ENCODE measurements at places on chromosomes 2 and 18. TPM values are rescaled to one million over a fixed set of nuclear protein-coding genes. Genes with fewer than 3 reads are reported as not detected.

- H3K27me3 ChIP-seq: no peaks in the 10 kb centered on the region
- H3K27ac ChIP-seq: no peak overlapping the region
- H3K36me3 ChIP-seq: no peaks in the 10 kb centered on the region
- no peak overlapping the region for H3K4me3 ChIP-seq
- DNase-seq: no peak
Observed at GRCh38 chr2:55196526-55196925, 35.6 kb downstream of the CLHC1 start.

The CEP76 gene
- total RNA-seq: 5.0 TPM

The OSBPL1A gene
- 69.2 TPM for total RNA-seq

- H3K4me1 ChIP-seq: no peaks in the 10 kb centered on the region
- no peak overlapping the region for H3K27ac ChIP-seq
- H3K36me3 ChIP-seq: no peaks in the 10 kb centered on the region
- no peak overlapping the region for H3K4me3 ChIP-seq
- DNase-seq: no peak
Observed at GRCh38 chr2:146135245-146135644, 1615.3 kb upstream of the ZEB2 start.

DNA sequence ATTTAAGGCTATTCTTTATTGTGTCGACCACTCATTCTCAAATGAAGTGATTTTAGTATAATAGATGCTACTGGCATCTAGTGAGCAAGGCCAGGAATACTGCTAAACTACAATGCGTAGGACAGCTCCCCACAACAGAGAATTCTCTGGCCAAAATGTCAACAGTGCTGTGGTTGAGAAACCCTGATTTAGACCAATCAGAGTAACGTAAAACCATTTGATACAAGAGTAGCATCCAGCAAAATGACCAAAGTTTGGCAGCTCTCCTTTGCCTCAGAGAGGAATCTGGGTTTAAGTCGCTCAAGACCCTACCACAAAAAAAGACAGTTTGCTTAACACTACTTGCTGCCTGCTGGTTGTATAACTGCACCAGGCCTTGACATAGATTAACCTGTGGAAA is 37.0 kb upstream of the TTN start:
- no peak overlapping the region for H3K27ac ChIP-seq
- no peak overlapping the region for H3K4me3 ChIP-seq
- H3K27me3 ChIP-seq: no peaks in the 10 kb centered on the region
- DNase-seq: no peak

- H3K27ac ChIP-seq: no peak overlapping the region
- no peaks in the 10 kb centered on the region for H3K4me1 ChIP-seq
- H3K27me3 ChIP-seq: no peaks in the 10 kb centered on the region
- no peak overlapping the region for H3K4me3 ChIP-seq
- H3K36me3 ChIP-seq: no peaks in the 10 kb centered on the region
Observed at GRCh38 chr2:151543876-151544275, 134.2 kb downstream of the RIF1 start.

The REG1A gene
- total RNA-seq: 8.0 TPM

The GKN1 gene
- not detected for total RNA-seq

The LHCGR gene
- total RNA-seq: not detected

DNA sequence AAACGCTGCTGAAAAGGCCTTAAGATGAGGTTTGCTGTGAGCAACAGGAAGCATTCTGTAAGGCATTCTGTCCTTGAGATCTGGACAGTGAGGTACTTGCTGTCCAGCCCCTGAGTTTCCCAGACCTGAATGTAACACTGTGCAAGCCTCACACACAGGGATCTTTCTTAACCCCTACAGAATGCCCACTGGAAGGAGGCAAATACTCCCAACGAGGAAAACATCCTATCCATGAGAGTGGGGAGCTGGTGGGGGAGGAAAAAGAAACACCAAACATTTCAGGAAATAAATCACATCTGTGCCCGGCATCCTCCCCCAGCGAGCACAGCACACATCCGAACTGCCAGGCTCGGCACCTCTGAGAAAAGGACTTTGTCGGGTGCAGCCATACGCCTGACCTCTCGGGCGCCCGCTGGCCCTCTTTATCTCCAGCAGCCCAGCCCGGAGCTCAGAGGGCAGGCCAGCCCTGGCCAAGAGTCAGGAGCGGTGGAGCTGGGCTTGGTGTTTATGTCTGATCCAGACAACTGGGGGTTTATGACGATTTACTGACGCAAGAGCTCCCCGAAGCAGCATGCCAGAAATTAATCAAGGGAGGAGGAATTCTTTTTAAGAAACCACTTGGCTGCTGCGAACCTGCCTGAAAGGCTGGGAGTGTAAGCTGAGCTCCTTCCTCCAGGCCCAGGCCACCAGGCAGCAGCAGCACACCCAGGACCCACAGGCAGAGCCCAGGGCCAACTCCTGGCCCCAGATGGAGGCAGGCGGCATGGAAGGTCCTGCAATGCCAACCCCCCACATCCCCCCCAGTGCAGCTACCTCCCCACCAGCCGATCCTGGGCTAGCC is 72.2 kb downstream of the HDAC4 start:
- H3K27ac ChIP-seq: peak overlapping the region; percentile 92
- no peak overlapping the region for H3K4me3 ChIP-seq
- H3K36me3 ChIP-seq: no peaks in the 10 kb centered on the region
- no peaks in the 10 kb centered on the region for H3K27me3 ChIP-seq

GRCh38 chr18:45165176-45165713 is 450.0 kb upstream of the SLC14A2 start:
- no peak overlapping the region for H3K27ac ChIP-seq
- H3K4me3 ChIP-seq: no peak overlapping the region
- no peaks in the 10 kb centered on the region for H3K4me1 ChIP-seq
- no peaks in the 10 kb centered on the region for H3K36me3 ChIP-seq
- no peak for DNase-seq
- no peaks in the 10 kb centered on the region for H3K27me3 ChIP-seq

- no peak overlapping the region for H3K27ac ChIP-seq
- no peak for DNase-seq
- H3K27me3 ChIP-seq: no peaks in the 10 kb centered on the region
- H3K4me1 ChIP-seq: no peaks in the 10 kb centered on the region
Observed at GRCh38 chr2:51153236-51153635, 121.3 kb upstream of the NRXN1 start.

GRCh38 chr2:55511508-55512124 is 7.9 kb upstream of the CFAP36 start:
- H3K27ac ChIP-seq: no peak overlapping the region
- no peaks in the 10 kb centered on the region for H3K27me3 ChIP-seq

The MARCHF4 gene
- not detected for total RNA-seq

- no peaks in the 10 kb centered on the region for H3K27me3 ChIP-seq
- no peaks in the 10 kb centered on the region for H3K4me1 ChIP-seq
- no peak overlapping the region for H3K4me3 ChIP-seq
- no peak for DNase-seq
- peak overlapping the region; percentile 78 for H3K27ac ChIP-seq
Observed at GRCh38 chr2:85259879-85260278, 67.9 kb downstream of the TGOLN2 start.

The RNPEPL1 gene
- 37.0 TPM for total RNA-seq

- H3K27me3 ChIP-seq: no peaks in the 10 kb centered on the region
- DNase-seq: peak; percentile 90
- H3K4me1 ChIP-seq: peaks cover 3% of the 10 kb centered on the region
- peak overlapping the region; percentile 22 for H3K27ac ChIP-seq
Observed at GRCh38 chr2:172253190-172254052, 150.7 kb upstream of the DLX2 start.

GRCh38 chr2:64591188-64591587 is 62.5 kb downstream of the SERTAD2 start:
- no peaks in the 10 kb centered on the region for H3K27me3 ChIP-seq
- no peak overlapping the region for H3K4me3 ChIP-seq
- H3K36me3 ChIP-seq: peaks cover 9% of the 10 kb centered on the region
- DNase-seq: no peak
- H3K27ac ChIP-seq: no peak overlapping the region

GRCh38 chr2:95027369-95027720 is 1.8 kb downstream of the MAL start:
- no peaks in the 10 kb centered on the region for H3K36me3 ChIP-seq
- DNase-seq: no peak
- H3K27ac ChIP-seq: no peak overlapping the region

GRCh38 chr2:200306196-200306930 is at the start of gene SPATS2L:
Gene SPATS2L (plus strand): TSS chr2:200306693. CDS start chr2:200389245, 82,552 bp downstream.
- peak; percentile 77 for DNase-seq
- peak within 1 kb of the TSS; percentile 90 for H3K27ac ChIP-seq
- H3K27me3 ChIP-seq: no peaks in the 10 kb centered on the region
- H3K4me3 ChIP-seq: peak within 1 kb of the TSS; percentile 89

DNA sequence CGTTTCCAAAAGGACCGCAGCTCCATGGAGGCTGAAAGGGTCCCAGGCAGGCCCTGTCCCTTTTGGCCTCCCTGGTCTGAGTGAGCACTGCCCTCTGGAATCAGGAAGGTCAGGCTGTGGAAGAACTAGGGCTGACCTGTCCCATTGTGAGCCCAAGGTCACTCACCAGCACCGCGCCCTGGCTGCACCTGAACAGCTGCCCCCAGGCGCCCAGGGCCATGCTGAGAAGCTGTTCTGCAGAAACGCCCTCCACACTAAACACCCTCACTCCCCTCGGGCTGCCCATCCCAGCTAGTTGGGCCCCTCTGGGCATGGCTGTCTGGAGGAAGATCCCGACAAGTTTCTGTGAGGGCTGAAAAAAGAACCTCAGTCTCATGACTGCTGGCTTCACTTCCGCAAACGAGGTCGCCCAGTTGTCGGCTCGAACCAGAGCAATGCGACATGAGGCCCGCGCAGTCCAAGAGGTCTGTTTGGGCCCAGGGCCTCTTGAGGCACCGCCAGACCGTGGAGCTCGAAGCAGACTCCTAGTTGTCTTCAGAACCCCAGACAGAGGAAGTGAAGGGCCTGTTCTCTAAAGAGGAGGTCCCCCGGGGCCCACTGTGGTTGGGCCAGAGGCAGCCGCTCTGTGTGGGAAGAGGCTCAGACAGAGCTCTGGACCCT is 64.4 kb downstream of the INPP5D start:
- no peak overlapping the region for H3K27ac ChIP-seq
- H3K36me3 ChIP-seq: no peaks in the 10 kb centered on the region
- peak; percentile 31 for DNase-seq
- H3K27me3 ChIP-seq: peaks cover 5% of the 10 kb centered on the region
- no peaks in the 10 kb centered on the region for H3K4me1 ChIP-seq
- H3K4me3 ChIP-seq: no peak overlapping the region

DNA sequence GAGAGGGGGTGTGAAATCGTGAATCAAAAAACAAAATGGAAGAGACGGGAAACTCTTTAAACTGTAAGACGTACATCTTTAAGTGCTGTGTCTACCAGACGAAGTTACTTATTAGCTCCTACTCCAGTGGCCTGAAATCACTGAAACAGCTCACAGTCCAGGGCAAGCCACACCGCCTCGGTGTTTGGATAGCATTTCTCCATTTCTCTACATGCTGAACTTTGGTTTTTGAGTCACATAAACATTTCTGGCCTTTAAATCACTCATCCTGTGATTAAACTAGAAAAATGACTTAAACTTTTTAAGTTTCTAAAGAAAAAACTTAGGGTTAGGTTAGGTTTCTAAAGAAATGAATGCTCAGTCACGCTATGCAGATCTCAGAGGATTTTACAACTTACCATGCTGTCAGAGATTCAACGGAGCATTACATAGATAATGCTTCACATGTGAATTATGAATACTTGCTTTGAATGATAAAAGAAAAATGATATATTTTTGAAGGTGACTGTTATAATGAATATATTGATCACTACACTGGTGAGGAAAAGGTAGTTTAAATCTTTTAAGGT is 138.4 kb downstream of the MBP start:
- no peaks in the 10 kb centered on the region for H3K4me1 ChIP-seq
- no peaks in the 10 kb centered on the region for H3K36me3 ChIP-seq
- H3K4me3 ChIP-seq: no peak overlapping the region
- DNase-seq: no peak

The ZNF804A gene
- 0.14 TPM for total RNA-seq

The CRYGC gene
- not detected for total RNA-seq

The MYO3B gene
- not detected for total RNA-seq

GRCh38 chr2:238924796-238925195 is 76.9 kb downstream of the TWIST2 start:
- no peaks in the 10 kb centered on the region for H3K4me1 ChIP-seq
- H3K36me3 ChIP-seq: no peaks in the 10 kb centered on the region
- no peak overlapping the region for H3K27ac ChIP-seq
- no peaks in the 10 kb centered on the region for H3K27me3 ChIP-seq
- H3K4me3 ChIP-seq: no peak overlapping the region
- no peak for DNase-seq

DNA sequence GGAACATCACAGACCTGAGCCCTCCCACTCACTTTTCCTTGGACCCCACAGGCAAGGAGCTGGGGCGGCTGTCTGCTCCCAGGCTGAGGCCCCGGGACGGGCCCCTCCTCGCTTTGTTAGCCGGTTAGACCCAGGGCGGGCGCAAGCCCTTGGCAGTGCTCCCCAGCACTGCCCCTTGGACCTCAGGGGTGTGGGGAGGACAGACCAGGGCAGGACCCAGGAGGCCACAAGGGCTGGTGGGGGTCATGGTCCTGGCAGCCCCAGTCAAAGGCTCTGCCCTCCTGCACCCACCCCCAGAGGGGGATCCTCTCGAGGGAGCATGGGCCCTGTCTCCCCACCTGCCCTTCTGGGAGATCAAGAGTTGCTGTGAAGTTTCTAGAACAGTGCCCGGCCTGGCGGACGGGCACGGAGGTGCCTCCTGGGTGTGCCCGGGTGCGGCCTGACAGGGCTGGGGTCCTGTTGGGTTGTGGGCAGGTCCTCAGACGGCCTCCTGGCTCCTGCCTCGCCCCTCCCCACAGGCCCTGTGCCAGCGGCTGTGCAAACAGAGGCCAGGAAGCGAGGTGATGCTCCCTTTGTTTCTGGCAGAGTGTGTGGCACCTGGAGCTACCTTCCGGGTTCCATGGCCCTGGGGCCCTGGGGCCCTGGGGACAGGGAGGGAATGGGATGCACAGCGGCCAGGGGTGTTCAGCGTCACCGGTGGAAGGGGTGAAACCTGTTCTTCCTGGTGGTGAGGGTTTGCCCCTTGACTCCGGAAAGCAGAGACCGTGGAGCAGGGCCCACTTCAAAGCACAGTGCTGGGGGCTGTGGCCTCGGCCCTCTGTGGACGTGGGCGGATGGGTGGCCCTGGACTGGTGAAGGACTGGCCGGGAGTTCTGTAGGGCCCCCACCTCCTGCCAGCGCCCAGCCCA is 2.9 kb upstream of the GAL3ST2 start:
- H3K27ac ChIP-seq: no peak overlapping the region
- no peaks in the 10 kb centered on the region for H3K4me1 ChIP-seq
- H3K36me3 ChIP-seq: no peaks in the 10 kb centered on the region

DNA sequence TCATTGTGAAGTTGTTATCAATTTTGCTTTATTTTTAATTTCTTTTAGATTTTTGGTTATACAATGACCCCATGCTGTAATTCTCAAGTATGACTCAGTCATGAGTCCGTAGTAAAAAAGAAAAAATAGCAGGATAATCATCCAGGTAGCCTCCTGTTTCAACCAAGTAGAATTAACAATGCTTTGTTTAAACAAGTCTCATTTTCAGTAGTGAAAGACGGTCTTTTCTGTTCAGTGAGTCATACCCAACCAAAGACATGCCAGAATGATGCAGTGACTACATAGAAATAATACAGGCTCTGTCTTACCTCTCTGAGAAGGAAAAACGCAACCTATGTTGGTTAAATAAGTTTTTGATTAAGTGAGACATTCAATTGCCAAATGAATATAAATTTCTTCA is 67.8 kb upstream of the DSC1 start:
- H3K36me3 ChIP-seq: no peaks in the 10 kb centered on the region
- DNase-seq: no peak
- no peak overlapping the region for H3K4me3 ChIP-seq
- no peak overlapping the region for H3K27ac ChIP-seq

The USP40 gene
- 29.9 TPM for total RNA-seq

Measured in adrenal gland (tissue), 19 donors.